ENCODE measurements at places on chromosomes 7 and 10.

DNA sequence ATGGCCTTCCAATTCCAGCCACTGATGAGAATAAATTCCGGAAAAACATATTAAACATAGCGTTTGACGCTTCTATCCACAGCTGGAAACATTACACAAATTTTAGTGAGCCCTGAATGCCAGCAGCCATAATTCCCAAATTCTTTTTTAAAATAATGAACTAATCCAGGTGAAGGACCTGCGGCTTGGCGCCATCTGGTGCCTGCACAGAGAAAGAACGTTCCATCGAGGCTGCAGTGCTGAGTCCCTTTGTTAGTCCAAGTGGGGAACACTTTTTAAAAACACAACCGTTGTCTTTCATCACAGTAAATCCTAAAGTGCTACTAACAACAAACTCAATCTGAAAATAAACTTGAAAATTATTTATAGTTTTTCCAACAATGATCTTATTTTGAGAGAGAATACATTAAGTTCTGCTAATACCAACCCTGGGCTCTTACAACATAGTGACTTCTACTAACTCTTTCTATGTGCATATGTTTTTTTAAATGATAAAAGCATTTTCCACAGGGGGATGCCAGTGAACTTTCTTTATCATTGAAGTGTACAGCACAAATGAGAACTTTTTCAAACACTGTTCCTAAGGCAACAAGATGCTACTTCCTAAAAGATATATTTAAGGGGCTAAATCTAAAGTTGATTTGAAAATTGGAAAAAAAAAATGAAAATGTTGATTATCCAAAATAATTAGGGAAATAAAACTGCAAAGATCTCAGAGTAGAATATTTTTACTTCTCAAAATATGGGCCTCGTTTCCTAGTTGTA lies 166.9 kb upstream of the RNF32 start:
- peak; percentile 2 for DNase-seq

DNA sequence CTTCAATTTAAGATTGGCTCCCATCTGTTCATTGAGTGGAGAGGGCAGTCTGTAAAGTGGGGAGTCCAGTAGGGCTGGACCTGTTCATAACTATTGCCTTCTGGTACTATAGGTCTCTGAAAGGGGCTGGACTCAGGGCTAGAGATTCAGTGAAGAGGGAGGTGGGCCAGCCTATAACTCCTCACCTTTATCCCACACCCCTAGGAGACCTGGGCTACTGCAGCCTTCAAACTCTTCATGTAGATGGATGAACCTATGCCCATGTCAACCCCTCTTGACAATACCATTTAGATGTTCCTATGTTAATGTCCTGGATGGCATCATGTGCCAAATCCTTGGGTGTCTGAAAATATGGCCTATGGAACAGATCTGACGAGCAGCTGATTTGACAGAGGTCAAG lies 22.0 kb downstream of the MBL2 start:
- no peak for DNase-seq

DNA sequence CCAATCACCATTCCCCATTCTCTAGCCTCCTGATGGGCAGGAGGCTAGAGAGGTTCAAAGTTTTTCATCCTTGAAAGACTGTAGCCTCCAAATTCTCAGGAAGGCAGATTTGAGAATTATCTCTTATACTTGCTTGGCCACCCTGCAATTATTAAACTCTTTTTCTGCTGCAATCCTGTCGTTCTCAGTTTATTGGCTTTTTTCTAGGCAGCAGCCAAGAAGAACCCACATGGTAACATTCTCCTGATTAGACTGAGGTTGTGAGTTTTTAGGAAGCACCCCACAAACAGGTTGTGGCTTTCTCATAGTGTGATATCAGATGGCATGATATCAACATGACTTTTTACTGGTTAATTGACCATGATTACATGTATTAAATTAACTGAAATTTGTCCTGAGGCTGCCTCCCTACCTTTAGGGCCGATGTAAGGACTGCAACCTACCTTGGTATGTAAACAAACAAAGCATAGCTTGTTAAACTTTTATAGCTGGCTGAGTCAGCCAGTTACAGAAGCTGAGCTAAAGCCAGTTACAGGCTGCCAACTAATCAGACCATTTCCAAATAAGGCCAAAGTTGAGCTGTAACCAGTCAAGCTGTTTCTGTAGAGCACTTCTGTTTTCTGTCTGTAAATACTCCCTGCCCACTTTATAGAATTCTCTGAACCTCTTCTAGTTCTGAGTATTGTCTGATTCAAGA lies 3.2 kb upstream of the ZNF248 start:
- DNase-seq, result no peak

DNA sequence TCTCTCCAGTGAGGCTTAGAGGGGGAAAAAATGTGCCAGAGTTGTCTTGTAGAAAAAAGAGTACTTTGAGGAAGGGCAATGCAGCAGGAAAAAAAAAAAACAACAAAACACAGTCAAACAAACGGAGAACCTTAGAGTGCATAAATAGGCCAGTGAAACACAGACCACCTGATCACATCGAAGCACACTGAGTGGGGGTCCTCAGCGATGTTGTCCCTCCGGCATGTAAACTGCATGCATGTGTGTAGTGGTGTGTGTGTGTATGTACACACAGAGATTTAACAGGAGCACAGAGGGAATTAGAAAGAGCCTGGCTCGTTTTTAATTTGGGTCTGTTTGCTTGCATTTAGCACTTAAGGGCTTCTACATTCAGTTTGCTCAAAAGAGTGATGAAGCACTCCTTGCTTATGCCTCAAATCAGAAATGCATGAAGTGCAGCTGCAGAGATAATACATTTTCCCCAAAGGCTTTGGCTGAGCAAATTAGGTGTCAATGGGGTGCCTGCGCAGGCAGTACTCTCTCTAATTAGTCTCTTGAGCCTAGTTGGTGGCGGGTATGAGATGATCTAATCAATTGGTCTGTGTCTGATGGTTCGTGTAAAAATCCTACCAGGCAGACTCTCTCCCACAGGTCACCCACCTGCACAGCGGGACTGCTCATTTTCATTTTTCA lies 62.7 kb upstream of the FZD1 start:
- DNase-seq, result no peak

DNA sequence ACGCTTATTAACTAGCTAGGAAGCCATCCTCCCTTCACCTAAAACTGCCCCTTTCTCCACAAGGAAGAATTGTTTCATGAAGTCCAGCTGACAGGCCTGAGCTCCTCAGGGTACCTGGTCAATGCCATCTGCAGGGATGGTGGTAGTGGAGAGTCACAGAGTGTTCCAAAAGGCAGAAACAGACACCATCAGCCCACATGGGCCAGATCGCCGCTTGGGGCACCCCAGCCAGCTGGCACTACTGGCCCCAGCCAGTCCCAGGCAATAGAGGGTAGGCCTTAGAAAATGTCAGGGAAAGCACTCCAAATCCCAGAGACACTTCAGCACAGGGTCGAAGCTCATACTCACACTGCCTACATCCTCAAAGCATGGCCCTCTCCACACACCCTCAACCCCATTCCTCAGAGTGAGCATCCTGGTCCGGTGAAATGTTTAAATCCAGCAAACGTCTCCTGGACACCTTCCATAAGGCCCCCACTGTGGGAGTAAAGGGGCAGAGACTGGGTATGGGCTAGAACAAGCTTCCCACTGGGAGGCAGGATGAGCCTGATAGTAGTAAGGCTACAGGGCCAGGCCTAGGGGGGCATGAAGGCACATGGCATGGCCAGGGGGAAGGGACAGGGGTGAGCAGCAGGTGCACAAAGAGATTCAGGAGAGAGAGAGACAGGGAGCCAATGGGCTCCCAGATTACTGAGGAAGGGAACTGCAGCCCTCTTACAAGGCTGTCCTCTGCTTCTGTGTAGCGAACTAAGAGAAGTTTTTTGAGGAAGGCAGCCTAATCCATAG lies 1.9 kb downstream of the LRRC20 start:
- DNase-seq, result no peak

DNA sequence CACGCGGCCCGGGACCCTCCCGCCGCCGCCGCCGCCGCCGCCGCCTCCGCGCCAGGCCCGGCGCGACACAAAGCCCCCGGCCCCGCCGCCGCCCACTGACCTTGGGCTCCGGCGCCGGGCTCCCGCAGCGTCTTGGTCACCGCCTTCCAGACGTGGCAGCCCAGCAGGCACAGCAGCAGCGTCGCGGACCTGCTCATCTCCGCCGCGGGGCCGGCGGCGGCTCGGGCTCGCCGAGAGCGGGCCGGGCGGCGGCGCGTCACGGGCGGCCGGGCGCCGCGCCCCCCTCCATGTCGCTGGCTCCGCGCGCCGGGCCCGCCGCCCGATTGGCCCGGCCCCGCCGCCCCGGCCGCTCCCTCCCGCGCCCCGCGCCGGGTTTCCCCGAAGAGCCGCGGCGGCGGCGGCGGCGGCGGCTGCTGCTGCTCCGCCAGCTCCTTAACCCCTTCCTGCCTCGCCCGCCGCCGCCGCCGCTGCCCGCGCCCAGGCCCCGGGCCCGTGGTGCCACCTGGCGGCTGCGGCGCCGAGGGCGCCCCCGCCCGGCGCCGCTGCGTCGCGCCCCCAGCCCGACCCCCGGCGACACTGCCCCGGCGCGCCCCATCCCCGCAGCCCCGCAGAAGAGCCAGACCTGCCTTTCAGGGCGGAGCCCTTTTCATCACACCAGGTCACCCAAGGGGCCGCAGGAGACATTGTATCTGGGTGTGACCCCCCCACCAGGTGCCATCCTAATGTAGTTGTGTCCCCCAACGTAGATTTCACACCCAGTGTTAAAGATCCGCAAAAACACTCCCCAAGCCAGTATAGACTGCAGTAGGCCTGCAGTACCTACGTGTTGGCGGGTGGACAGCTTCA lies at the start of gene FAM171A1:
Gene FAM171A1 (minus strand): TSS at position 434 of the 846 bp plus-strand sequence. CDS start 237 bp downstream, at position 197.
- DNase-seq, result no peak

DNA sequence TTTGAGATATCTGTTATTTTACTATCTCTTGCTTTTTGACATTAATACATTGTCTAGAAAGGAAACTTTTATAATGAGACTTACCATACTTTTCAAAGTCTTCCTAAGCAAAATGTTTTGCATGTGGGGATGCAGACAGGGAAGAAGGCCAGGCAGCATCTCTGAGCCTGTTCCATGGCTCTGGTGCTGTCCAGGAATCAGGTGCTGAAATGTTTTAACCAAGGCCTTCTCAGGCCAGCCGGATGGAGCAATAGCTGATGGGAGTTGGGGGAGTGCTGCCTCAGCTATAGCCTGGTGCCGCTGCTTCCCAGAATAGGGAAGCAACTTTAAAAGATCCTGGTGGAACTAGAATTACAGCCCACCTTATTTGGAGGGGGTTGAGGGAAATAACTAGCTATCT lies 38.5 kb downstream of the CRTAC1 start:
- no peak for DNase-seq

Data from nucleus accumbens (tissue), 56 donors.